ENCODE measurements at places on chromosomes 4 and X.

GRCh38 chr4:173288698-173289352, 45.3 kb downstream of the HMGB2 start:
- no peak for DNase-seq

DNA sequence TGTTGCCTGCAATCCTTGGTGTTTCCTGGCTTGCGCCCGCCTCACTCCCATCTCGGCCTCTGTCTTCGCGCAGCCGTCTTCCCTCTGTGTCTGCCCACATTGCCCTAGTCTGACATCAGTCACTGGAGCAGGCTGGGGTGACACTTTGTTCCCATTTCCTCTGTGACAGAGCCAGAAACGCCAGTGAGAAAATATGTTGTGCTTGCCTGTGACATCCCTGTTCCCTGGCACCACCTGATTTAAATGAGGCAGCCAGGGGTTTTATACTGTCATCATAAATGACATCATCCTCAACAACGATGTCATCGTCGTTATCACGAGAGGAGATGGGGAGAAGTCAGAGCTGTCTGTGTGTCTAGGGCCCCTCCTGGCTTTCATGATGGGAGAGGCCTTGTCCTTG, 29.1 kb downstream of the ZNF185 start:
- no peak for DNase-seq

- no peak for DNase-seq
Observed at GRCh38 chr4:74790652-74791051, 3.7 kb downstream of the BTC start.

DNA sequence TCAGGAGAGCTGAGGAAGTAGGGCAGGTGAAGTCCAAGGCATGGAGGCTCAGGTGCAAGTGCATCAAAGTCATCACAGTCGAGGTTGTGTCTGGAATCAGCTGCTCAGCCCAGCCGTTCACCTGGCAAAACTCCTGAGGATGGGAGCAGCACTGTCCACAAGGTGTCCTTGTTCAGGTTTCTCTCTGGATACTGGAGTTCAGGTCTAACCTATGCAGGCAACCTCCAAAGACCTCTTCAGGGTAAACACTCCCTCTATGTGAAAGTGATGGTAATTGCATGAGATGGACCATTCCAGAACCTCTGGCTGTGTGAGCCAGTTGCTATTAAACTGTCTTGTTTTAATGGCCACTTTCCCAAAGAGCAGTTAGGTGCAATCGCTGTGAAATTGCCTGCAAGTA, 120.2 kb upstream of the PSAPL1 start:
- DNase-seq: no peak

DNA sequence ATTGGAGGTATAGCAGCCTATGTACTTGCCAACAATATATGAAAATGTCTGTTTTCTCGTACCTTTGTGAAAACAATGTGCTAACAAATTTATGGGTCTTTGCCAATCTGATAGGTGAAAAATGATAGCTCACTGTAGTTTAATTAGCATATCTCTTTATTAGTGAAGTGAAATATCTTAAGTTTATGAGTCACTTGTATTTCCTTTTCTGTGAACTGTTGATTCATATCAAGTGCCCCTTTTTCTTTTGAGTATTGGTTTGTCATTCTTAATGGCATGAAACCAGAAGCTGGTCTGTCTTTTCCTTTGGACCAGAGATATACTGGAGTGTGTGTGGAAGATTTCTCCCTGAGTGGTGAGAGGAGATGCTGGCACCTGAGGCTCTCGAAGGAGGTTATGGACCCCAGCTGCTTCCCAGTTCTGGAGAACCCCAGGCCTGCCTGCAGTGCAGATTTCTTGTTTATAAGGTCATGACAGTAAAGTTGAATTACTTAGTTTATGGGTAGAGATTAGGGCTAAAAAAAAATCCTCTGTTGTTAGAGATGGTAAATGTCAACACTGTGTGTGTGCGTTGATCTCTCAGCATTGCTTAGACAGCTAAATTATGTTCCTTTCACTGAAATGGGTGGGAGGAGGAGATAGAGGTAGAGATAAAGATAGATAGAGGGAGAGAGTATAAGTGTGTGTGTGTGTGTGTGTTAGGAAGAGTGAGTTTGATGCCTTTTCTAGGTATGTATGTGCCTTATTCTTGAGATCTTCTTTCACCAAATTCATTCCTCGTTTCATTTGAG, 89.9 kb downstream of the REPS2 start:
- DNase-seq: no peak

DNA sequence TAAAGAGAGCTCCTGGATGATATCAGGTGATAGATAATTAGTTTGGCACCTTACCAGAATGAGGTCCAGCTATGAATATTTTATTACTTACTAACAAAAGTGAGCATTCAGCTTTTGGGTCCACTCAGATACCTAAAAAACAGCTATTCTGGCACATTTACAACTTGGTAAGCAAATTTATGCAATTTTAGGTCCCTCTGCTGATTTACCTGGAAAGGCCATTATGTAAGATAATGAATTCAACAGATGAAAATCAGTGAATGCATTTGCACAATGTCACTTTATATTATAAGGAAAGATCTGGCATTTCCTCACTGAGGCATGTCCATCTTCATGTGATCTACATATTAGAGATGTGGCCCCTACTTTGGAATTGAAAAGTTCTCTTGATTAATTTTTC, 517.0 kb downstream of the SPRY1 start:
- no peak for DNase-seq

DNA sequence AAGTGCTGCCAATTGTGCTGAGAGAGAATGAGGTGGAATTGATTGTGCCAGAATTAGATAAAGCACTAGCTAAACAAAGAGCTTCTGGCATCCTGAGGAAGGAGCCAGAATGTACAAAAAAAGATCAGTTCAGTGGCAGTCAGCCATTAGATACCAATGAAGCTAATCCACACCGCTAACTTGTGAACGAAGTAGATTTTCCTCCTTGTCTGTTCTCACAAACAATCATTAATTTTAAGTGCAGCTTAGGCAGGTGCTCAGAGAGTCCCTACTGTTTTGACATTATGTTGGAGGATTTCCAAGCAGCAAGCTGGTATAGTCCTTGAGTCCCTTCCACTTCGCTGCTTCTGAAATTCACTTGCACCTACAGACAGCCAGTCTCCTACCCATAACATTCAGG, 617.4 kb downstream of the CENPC start:
- no peak for DNase-seq

DNA sequence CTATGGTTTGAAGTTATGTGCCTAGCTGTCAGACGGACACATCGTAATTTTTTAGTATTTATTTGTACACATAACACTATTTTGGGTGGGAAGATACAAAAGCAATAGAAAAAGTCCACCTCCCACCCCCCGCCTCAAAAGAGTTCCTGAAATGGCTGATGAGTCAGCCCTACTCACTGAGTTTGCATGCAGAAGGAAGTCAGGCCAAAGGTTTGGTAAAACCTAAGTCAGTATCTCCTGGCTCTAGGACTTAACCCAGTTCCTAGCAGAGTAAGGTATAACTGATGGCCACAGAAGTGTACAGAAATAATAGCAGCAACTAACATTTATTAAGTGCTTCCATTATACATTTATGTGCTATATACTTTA, 2.9 kb upstream of the KLHL2 start:
- no peak for DNase-seq

- no peak for DNase-seq
Observed at GRCh38 chrX:139691843-139692505, 16.0 kb downstream of the MCF2 start.

DNA sequence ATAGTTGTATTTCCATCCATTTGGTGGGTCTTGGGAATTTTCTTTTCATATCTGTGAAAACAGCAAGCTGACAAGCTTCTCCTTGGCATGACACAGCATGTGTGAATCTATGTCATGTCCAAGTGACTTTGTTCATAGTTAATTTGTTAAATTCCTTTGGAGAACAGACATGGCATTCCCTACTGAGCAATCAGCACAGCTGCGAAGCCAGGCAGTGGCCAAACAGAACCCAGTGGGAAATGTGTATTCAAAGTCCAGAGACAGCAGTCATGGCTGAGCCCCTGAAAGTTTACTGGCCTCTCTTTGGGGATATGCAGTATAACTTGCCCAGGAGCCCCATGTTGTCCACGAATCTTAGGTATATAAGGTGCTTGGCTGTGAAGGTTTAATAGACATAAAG, 474.7 kb downstream of the NKX6-1 start:
- DNase-seq: no peak

- no peak for DNase-seq
Observed at GRCh38 chrX:3520982-3521381, 174.5 kb upstream of the MXRA5 start.

- DNase-seq: no peak
Observed at GRCh38 chrX:45322382-45322781, 121.7 kb upstream of the DIPK2B start.

DNA sequence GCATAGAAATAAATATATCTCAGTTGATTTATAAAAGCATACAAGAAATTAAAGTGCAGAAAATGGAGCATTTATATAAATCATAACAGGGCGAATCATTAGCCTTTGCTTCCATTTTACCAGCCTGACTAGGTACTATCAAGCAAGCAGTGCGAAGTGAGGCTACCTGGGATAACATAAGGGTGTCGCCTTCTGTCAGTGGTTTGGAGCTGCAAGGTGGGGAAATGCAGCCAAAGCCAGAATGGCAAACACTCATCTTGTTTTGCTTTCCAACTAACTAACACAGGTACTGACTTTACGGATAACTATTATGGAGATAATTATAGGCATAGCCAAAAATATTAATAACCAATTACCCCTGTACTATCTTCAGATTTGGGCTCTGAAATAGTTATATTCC, 1459.8 kb downstream of the RAPGEF2 start:
- no peak for DNase-seq

GRCh38 chrX:118726396-118726795, 1.0 kb upstream of the IL13RA1 start:
- DNase-seq: no peak

GRCh38 chrX:111052478-111052877, 43.5 kb upstream of the PAK3 start:
- DNase-seq: no peak

GRCh38 chrX:139930401-139930800, 2.5 kb downstream of the ATP11C start:
- DNase-seq: no peak

GRCh38 chr4:174549721-174550120, 27.4 kb upstream of the HPGD start:
- DNase-seq: no peak

DNA sequence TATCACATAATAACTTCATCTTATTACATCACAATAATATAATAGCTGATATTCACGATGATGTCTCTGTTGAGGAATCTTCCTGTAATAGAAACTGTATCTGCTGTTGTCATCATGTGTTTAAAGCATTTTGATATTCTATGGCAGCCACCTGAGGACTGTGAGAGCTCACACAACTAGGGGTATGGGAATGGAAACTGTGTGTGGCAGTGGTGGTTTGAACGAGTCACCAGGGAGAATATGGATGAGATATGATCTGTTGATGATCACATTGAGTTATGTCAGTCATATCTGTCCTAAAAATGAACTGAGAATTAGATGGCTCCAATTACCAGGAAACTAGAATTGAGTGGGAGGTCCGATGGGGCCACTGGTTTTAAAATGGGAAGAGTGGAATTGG, 169.6 kb downstream of the MID1IP1 start:
- DNase-seq: no peak

DNA sequence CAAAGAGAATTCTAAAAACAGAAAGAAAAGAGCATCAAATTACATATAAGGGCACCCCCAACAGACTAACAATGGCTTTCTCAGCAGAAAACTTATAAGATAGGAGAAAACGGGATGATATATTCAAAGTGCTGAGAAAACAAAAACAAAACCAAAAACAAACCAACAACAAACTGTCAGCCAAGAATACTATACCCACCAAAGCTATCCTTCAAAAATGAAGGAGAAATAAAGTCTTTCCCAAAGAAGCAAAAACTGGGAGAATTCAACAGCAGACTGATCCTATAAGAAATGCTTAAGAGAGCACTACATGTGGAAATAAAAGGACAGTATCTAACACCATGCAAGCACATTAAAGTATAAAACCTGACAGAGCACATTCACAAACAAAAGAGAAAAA, 168.6 kb downstream of the NEK1 start:
- no peak for DNase-seq

DNA sequence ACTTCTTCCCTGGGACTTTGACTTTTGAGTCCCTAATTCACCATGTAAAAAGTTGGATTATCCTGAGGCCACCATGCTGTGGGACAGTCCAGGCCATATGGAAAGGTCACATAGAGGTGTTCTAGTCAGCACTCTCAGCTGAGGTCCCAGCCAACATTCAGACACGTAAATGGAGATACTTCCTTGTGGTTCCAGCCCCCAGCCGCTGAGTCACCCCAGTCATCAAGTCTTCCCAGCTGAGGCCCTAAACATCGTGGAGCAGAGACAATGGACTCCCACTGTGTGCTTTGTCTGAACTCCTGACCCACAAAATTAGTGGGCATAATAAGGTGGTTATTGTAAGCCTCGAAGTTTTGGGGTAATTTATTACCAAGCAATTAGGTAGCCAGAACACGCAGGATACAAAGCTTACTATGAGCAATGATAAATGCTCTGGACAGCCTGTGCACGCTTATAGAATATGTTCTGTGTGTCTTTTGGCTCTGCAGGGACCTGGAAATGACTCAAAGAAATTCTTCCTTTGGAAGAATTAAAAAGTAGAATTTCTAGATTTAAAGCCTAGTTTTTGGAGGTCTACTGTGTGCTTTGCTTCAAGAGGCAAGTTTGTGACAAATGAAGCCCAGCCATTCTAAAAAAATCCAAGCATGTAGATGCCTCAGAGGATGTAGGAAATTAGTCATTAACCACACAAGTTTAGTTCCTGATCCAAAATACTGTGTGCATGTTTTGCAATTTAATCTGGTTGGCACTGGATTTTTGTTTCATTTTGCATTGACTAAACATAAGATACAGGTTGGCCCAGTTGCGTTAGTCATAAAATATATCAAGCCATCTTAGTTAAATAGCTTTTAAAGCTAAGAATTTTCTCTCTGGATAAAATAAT, 33.2 kb upstream of the SLC9A7 start:
- no peak for DNase-seq

- no peak for DNase-seq
Observed at GRCh38 chr4:48248559-48248953, 21.1 kb downstream of the TEC start.

DNA sequence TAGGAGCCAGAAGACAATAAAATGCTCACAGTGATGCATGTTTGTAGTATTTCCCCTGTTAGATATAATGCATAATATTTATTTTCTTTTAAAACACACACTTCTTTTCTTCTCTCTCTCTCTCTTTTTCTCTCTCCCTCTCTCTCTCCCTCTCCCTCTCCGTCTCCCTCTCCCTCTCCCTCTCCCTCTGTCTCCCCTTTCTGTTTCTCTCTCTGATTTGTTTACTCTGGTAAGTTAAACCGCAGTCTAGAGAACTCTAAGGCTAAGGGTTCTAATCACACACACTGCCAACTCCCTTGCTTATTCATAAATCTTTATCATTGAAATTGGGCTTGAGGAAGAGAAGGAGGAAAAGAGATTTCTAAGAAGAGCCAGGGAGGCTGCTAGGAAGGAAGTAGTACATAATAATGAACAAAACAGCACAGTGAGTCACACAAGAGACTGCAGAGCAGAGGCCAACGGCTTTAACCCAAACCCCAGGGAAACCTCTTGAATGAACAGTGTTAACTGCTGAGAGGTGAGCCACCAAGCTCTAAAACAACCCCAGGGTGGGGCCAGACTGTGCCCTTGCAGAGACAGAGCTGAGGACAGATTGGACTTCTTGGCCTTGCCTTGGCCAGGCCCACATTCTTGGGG, 9.1 kb upstream of the PHOX2B start:
- no peak for DNase-seq

GRCh38 chr4:39390603-39391002, 16.1 kb upstream of the KLB start:
- DNase-seq: no peak

- DNase-seq: no peak
Observed at GRCh38 chr4:2767705-2768074, 11.6 kb upstream of the TNIP2 start.

- DNase-seq: no peak
Observed at GRCh38 chr4:109548655-109549054, 11.4 kb upstream of the MCUB start.
